Esophagus (tissue), 2 donors: ENCODE measurements at places on chromosomes 7 and 10. TPM values are rescaled to one million over a fixed set of nuclear protein-coding genes. Genes with fewer than 3 reads are reported as not detected.

The AKAP9 gene
- 16.7 TPM for polyA plus RNA-seq

The PRSS2 gene
- polyA plus RNA-seq, result 0.61 TPM

The GATA3 gene
- polyA plus RNA-seq, result 0.31 TPM

The CAMK1D gene
- 5.4 TPM for polyA plus RNA-seq

The NPC1L1 gene
- polyA plus RNA-seq, result 0.65 TPM

The EIF4H gene
- 205 TPM for polyA plus RNA-seq

The SFXN2 gene
- 3.5 TPM for polyA plus RNA-seq

The PDE6C gene
- not detected for polyA plus RNA-seq

The SVOPL gene
- polyA plus RNA-seq, result 0.10 TPM

The SFTPD gene
- 0.79 TPM for polyA plus RNA-seq

The JAZF1 gene
- polyA plus RNA-seq, result 1.6 TPM

The WDR86 gene
- 0.86 TPM for polyA plus RNA-seq

The SIRT1 gene
- polyA plus RNA-seq, result 5.6 TPM

The LRRC17 gene
- 0.26 TPM for polyA plus RNA-seq

The FAM149B1 gene
- polyA plus RNA-seq, result 21.7 TPM

The GNAT3 gene
- not detected for polyA plus RNA-seq

The MALRD1 gene
- polyA plus RNA-seq, result 0.14 TPM

The FAM185A gene
- polyA plus RNA-seq, result 3.5 TPM

The XRCC2 gene
- polyA plus RNA-seq, result 1.1 TPM

The CHN2 gene
- polyA plus RNA-seq, result 0.92 TPM

The GNAI1 gene
- polyA plus RNA-seq, result 18.8 TPM

The BTBD16 gene
- polyA plus RNA-seq, result 0.20 TPM

The FAM25C gene
- not detected for polyA plus RNA-seq

The MYL10 gene
- polyA plus RNA-seq, result not detected

The STRIP2 gene
- polyA plus RNA-seq, result 1.0 TPM

The ST8SIA6 gene
- 0.61 TPM for polyA plus RNA-seq

The KCNH2 gene
- 0.88 TPM for polyA plus RNA-seq

The CNNM2 gene
- polyA plus RNA-seq, result 1.1 TPM

The NRCAM gene
- 0.96 TPM for polyA plus RNA-seq

The CEP55 gene
- 11.5 TPM for polyA plus RNA-seq

The PNLIPRP1 gene
- polyA plus RNA-seq, result 0.29 TPM
